ENCODE measurements at places on chromosomes 11 and 22.

- no peak for DNase-seq
Measured at GRCh38 chr22:46072981-46073682, 77.2 kb upstream of the PPARA start.

- DNase-seq = no peak
Measured at GRCh38 chr11:105689631-105690030, 79.8 kb downstream of the GRIA4 start.

DNA sequence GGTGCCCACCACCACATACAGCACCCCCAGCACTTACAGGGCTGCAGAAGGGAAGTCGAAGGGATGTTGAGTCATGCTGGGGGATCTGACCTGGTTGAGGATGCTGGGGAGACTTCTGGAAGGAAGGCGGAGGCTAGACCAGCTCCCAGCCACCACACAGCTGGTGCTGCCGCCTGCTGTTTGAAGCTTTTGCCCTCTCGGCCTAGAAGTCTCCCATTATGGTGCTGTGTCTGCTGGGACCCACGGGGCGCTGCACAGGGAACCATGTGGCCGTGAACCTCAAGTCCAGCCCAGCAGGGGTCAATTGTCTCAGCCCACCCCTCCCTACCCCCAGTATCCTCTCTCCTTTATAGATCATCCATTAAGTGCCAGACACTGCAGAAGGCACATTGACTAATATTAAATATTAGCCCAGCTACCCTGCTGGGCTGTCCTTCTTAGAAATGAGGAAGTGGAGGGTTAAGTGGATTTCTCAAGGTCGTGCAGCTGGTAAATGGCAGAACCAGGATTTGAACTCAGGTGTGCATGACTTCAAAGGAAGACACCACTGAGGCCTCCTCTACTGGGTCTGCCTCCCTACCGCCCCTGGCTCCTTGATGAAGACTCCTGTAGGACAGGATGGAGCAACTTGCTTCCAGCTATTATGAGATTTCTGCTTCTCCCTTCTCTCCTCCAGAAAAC lies 49.7 kb downstream of the CYTH4 start:
- no peak for DNase-seq

DNA sequence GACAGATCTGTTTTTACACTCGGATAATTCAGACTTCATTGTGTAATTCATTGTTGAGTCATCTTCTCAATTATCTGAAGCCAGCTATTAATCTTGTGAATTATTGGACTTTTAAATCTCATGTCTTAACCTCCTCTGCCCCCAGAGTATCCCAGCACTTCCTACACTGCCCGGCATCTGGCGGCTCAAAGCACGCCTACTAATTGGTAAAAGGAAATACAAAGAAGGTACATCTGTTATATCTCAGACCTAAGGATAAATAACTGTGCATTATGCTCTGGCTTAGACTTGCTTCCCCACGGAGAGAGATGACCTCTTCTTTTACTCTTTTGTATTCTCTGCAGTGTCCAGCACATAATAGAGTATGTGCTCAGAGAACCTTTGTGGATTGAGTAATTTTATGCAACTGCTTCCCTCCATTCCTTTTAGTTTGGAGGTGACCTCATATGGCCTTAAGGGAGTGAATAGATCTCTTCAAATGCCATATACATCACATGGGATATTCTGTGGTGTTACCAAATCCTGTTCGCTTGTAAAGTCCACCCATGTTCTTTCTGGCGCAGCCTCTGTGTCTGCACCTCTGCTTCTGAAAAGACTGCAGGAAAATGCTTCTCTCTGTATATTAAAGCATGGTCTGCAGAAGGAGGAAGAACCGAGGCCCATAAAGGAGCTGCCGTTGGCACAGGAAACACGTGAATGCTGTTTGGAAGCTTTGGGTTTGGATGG lies 125.6 kb upstream of the SORL1-AS1 start:
- DNase-seq = no peak

DNA sequence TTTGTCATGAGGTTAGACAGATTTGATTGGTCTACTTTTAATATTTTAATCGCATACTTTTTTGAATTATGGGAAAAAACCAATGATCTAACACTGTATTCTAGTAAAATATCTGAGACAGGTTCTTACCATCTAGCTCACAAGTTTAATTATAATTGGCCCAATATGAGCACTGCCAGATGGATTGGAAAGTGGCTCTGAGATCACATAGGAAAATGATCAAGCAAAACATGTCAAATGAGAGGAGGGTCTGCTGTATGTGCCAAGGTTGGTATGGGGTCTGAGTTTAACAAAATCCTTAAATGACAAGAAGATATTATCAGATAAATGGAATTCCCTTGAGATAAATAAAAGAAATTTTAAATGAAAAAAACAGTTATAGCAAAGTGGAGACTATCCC lies 264.7 kb downstream of the TTC28 start:
- no peak for DNase-seq

DNA sequence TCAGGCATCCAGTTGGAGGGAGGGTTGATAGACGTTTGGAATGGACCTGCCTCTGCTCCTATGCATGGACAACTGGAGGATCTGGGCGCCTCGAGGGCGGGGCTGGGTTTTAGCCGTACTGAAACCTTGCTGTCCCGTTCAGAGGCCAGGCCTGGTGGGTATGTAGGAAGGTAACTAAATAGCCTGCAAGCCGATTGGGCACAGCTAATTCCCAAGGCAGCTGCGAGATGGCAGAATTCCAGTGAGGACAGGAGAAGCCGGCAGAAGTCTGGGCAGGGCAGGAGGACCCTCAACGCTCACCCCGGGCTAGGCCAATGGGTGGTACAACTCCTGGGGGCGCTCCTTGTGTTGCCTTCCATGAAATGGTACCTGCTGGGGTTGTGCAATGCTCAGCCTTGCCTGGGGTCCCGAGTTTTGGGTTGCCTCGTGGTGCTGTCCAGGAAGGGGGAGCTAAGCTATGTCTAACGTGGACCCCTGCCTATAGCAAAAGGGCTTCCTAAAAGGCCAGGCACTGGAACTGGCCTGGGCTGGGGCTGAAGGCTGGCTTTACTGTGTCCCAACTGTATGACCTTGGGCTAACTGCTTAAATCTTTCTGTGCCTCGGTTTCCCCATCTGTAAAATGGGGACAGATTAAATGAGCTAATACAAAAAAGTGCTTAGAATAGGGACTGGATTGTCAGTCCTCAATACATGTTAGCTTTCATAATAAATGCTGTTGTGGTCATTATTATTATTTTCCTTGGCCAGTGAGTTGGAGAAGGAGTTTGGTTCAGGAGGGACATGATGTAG lies 30.1 kb upstream of the CD82 start:
- no peak for DNase-seq

DNA sequence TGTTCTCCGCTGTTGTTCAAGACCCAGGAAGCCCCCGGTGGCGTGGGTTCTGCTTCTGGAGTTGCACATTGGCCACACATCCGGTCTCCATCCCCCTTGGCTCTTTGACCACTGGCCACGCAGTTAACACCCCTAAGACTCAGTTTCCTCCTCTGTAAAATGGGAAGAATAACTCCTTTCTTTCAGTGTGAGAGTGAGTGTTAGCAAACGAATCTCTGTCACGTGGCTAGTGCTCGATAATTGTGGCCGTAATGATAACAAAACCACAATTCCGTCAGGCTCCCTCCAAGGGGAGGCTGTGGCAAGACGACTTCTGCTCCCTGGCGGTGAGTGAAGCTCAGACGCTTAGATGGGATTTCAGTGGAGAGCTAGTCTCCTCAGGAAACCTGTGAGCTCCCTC lies 315.2 kb upstream of the B3GAT1 start:
- no peak for DNase-seq

- DNase-seq = no peak
Measured at GRCh38 chr11:11717064-11717725, 95.4 kb upstream of the GALNT18 start.

DNA sequence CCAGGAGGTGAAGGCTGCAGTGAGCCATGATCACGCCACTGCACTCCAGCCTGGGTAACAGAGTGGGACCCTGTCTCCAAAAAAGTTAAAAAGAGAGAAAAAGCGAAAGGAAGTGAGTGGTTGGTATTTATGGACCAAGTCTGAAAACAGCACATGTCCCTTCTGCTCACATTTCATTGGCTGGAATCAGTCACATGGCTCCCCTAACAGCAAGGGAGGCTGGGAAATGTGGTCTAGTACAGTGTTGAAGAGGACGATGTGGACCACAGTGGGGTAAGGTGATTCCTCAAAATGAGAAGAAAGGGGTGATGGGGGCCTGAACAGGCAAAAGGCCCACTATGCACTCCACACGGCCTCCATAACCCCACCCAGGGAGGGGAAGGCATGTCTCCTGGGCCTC lies 32.5 kb upstream of the SMTN start:
- no peak for DNase-seq

DNA sequence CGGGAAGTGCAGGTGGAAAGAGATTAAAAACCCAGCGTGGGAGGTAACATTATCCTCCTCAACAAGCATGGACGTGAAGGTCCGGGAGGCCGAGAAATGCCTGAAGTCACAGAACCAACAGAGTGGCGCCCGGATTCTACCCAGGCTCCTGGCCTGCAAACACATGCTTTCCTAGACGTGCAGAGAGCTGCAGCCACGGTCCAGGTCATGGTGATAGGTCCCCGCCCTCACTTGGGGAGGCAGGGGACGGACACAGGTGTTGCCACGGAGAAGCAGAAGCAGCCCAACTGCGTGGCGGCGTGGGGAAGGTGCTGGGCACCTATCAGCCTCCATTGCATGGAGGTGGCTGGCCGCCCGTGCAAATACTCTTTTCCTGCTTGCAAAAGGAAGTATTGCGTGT lies 148.8 kb downstream of the MPPED1 start:
- no peak for DNase-seq

GRCh38 chr11:95924414-95924760 lies 480 bp upstream of the MTMR2 start:
- peak; percentile 15 for DNase-seq

- no peak for DNase-seq
Measured at GRCh38 chr22:24134090-24134846, 47.0 kb upstream of the SUSD2 start.

GRCh38 chr11:100632941-100633452 lies 54.1 kb upstream of the ARHGAP42 start:
- peak; percentile 64 for DNase-seq

DNA sequence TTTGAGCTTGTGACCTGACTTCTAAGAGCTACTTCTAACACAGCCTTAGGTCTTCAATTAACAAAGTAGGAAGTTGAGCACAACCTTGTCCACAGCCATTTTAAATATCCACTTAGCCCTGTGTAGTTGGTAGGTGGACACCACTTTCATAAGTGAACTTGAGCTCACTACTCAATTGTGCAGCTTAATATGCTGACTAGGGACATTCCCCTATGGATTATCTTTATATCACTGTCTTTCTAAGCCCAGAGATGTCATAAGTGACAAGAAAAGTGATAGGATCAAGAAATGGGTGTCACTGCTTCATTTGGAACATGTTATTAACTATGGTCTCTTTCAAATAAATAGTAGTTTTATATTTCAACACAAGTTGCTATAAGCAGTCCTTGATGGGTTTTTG lies 4.0 kb upstream of the ATP5MG start:
- no peak for DNase-seq

- no peak for DNase-seq
Measured at GRCh38 chr22:22558071-22558971, 744 bp downstream of the PRAME start.

DNA sequence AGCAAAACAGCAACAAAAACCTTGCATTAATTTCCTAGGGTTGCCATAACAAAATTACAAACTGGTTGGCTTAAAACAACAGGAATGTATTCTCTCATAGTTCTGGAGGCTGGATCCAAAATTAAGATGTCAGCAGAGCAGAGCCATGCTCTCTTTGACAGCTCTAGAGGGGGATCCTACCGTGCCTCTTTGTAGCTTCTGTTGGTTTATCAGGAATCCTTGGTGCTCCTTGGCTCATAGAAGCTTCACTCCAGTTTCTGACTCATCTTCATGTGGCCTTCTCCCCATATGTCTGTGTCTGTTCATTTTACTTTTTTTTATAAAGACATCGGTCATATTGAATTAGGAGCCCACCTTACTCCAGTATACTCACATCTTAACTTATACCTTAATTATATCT lies 90.5 kb upstream of the POU2AF2 start:
- DNase-seq = no peak

DNA sequence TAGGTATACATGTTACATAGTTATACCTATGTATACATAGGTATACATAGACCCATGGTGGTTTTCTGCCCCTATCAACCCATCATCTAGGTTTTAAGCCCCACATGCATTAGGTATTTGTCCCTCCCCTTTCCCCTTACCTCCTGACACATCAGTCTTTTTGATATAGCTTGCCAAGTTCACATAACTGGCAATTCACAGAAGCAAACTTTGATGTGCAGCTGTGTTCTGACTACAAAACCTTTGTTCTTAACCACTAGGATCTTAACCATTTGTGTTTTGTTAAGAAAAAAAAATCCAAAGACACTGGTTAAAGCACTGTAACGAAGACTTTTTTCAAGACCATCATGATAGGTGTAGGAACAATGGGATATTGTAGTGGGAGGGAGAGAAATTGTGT lies 42.9 kb upstream of the SLC5A1 start:
- no peak for DNase-seq

DNA sequence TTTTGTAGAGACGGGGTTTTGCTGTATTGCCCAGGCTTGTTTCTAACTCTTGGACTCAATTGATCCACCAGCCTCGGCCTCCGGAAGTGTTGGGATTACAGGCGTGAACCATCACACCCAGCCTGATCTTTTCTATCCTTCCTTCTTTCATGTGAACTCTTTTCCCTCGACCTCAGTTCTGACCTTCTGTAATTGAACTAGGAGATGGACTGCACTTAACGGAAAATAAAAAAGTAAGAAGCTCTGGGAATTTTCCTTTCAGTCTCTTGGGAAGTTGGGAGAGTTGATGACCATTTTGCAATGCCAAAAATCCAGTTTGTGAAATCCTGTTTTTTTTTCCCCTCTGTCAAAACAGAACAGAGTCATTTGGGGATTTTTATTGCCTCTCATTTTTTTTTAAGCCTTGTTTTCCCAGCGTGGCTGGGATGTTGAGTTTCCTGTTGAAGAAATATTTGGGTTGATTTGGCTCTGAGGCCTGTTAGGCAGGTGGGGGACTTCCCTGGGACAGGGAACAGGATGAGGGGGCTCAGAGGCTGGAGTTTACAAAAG lies 26.9 kb upstream of the CYB5R3 start:
- no peak for DNase-seq

GRCh38 chr11:83287631-83288030 lies 1.5 kb upstream of the CCDC90B start:
- no peak for DNase-seq

Data from COR-L47 (cell line).